Stimulated activated CD8-positive, alpha-beta memory T cell treated with anti-CD3 and anti-CD28 coated beads, Interleukin-7, amount 100 ng/mL, for 1 hour (primary cell): ENCODE measurements at places on chromosomes 3 and 15.

DNA sequence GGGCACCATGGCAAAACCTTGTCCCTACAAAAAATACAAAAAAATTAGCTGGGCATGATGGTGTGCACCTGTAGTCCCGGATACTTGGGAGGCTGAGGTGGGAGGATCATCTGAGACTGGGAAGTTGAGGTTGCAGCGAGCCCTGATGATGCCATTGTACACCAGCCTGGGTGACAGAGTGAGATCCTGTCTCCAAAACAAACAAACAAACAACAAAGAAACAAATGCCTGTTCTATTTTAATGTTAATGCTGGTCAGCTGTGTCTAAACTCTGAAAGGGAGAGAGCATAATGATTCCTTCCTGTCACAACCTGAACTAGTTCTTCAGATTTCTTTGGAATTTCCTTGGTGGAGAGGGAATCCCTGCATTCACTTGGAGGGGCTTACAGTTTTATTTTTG is 413.0 kb upstream of the TBL1XR1 start:
- no peak for DNase-seq

DNA sequence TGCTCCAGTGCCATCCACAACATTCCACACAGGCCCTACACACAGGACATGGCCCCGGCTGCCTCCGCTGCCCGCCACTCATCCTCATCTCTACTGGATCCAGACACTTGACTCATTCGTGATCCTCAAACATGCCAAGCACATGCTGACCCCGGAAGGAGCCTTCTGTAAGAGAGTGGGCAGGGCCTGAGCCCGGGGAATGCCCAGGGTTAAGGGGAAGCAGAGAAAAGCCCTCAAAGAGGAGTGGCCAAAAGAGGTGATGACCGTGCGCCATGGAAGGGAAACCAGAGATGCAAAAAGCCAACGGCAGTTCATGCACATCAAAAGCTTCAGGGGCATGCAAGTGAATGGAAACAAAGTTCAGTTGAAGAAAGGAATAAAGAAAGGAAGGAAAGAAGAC is 46.1 kb downstream of the RFTN1 start:
- DNase-seq = no peak

DNA sequence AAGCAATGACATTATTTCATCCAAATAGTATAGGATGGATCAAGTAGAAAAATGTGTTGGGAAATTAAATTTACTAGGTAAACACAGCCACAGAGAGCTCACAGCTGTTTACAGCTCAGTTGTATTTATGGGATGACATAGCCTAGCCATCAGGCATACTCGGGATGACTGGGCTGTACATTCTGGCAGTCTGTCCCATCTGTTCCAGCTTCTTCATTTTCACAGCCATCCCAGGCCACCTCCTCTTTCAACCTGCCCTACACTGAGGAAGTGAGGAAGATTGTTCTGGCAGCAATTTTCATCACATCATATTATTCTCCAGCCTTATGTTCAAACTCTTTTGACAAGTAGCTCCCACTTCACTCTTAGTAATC is 98.4 kb upstream of the PFN2 start:
- DNase-seq = no peak

- no peak for DNase-seq
Observed at GRCh38 chr3:186746008-186746407, 28.8 kb downstream of the KNG1 start.

DNA sequence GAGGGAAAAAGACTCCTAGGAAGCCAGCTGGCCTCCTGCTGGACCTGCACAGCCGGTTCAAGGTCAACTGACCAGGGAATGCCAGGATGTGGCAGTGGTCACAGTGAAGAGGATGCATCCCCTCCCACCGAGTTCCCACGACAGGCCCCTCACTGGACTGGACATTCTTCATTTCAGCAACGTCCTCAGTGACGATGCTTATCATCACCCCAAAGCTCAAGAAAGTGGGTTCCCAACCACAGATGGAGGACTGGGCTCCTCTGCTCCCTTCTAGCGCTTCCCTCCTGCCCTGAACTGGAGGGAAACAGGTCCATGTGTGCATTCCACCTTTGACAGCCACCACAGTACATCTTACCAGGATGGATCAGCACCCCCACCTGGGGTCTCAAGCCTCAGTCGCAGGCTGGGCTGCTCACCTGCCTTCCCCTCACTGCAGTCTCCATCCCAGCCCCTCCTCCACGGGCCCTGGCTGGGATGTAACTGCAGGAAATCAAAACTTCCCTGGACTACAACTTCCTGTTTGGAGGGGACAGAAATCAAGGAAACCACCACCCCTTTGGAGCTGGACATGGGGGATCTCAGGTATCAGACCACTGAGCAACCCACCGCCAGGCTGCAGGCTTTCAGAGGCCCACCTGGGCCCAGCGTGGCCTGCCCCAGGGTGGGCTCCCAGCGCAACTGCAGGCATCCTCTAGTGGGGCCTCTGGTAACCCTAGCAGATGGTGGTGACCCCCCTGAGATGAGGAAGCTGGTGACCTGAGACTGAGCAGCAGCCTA is 7.3 kb downstream of the CALML4 start:
- no peak for DNase-seq
